Left lung (tissue), 14 donors: ENCODE measurements at places on chromosomes 3 and 15.
A peak's percentile ranks its signal among the peaks of the same experiment; 100 is the strongest.

GRCh38 chr3:195203606-195204005 lies 67.4 kb downstream of the XXYLT1 start:
- no peak for DNase-seq

GRCh38 chr15:22806156-22806555 lies 19.7 kb downstream of the NIPA1 start:
- DNase-seq, result no peak

DNA sequence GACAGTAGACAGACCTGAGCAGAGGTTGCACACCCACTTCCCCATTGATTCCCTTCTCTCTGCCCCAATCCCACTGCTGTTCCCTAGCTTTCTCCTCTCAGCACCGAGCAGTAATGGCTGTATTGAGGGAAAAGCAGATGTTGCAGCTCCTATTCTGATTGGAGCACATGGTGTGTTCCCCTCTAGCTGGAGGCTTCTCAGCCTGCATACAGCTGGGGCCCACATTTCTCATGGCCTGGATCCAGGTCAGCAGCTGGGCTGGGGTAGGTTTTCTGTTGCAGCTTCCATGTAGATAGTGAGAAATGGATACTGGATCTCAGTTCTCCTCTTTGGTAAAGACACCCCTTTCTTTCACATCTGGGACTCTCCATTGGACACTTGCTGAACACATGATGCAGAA lies 50.1 kb downstream of the RYR3 start:
- DNase-seq, result peak; percentile 45

GRCh38 chr15:73686781-73687256 lies 2.6 kb downstream of the CD276 start:
- DNase-seq, result no peak

- DNase-seq, result no peak
Observed at GRCh38 chr3:51386159-51386851, 1.2 kb downstream of the MANF start.

GRCh38 chr3:116426036-116426435 lies 19.3 kb downstream of the LSAMP start:
- DNase-seq, result no peak

DNA sequence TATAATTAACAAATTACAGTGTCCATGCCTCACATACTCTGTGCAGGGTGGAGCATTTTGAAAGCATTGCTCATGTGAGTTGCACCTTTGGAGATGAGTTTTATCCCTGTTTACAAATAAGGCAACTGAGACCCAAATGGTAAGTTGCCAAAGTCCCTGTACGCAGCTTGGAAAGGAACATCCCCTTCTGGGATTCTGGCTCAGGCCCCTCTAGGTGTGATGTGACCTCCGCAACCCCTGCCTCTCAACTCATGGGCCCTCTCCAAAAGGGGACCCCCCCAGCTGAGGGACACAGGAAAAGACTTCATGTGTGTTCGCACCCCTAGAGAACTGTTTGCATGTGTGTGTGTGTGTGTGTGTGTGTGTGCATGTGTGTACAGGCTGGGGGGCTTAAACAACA lies 25.3 kb downstream of the PRR20G start:
- no peak for DNase-seq
